ENCODE measurements at places on chromosomes 4 and X. TPM values are rescaled to one million over a fixed set of nuclear protein-coding genes. Genes with fewer than 3 reads are reported as not detected.

DNA sequence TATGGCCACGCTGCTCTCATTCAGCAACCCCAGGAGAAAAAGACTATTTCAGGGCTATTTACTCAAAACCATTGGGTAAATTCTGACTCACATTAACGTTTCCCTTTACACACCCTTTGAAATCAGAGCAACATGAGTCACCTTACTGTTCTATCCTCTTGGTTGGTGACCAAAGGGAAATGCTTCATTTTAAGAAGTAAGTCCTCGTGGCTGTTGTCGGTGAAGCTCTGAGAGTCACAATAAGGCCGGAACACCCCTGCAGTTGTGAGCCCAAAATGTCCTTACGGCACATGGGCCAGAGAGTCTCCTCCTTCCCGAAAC, 56.3 kb upstream of the SPRY1 start:
- no peak for DNase-seq

Gene CSAG1
- total RNA-seq, result 1.5 TPM

- no peak for DNase-seq
Measured at GRCh38 chr4:140995058-140995457, 138.2 kb downstream of the RNF150 start.

Gene FAM13A
- total RNA-seq, result 14.6 TPM

DNA sequence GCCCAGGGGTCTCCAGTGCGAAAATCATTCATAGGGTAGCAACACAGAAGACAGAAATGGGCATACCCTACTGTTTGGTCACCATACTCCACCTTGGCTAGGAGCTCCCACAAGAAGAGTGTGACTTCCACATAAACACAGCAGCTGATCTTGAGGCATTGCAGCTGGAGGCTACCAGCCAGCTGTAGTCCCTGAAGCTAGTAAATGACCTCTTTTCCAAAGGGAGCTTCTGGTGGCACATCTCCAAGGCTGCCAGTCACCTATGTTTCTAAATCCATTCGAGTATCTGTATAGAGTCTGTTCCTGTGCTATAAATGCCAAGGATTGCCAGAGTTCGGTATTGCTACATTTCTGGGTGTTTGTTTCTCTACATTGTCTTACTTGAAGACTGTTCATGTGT, 21.3 kb upstream of the PNPLA4 start:
- DNase-seq, result no peak

- no peak for DNase-seq
Measured at GRCh38 chrX:95427389-95427788, 1257.3 kb upstream of the DIAPH2 start.

GRCh38 chr4:53645108-53645507, 53.8 kb upstream of the LNX1 start:
- no peak for DNase-seq

DNA sequence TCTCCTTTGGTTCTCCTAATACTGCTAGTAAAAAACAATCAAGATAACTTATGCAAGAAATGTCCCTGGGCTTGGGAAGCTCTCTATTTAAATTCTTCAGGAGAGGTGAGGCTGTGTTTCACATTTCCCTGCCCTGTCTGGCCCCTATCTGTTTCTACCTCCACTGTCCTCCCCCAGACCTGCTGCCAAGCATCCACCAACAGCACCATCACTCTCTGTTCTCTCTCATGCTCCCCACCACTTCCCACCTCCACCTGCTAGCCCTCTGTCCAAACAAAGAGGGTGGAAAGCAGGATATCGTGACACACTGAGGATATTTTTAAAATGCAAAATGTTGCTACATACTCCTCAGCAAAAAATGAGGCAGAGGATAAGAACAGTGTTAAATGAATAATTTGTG, 88.4 kb upstream of the NAP1L5 start:
- no peak for DNase-seq

Gene MCUB
- total RNA-seq, result 13.1 TPM

DNA sequence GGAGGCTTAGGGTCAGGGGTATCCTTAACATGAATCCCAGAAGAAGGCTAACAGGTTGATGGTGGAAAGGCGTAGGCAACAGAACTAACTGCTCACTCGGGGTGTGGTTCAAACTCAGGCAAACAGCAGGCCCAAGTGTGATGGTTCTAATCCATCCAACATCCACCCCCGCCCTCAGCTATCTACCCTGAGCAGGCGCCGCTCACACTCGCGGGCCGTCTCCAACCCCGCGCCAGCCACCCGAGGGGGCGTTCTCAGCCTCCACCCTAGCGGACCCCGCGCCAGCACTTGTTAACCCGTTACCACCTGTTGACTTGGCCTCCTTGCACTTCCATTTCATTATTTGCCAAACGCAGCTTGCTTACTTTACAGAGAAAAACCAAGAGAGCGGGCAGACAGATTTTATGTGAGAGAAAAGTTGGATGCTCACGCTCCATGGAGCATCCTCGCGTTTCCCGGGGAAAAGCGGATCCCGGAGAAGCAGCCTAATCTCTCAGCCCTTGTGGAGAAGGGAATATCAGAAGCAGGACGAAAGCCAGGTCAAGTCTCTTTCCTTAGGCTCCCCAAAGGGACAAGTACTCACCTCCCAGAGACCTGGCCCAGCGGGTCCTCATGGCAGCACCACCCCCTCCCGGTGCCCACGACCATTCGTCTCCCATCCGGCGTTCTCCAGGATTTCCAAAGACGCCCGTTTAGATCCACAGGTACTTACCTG, 773 bp downstream of the SNCA start:
- DNase-seq, result peak; percentile 56

GRCh38 chrX:56503941-56504673, 59.3 kb upstream of the UBQLN2 start:
- no peak for DNase-seq

Gene P2RY4
- not detected for total RNA-seq

DNA sequence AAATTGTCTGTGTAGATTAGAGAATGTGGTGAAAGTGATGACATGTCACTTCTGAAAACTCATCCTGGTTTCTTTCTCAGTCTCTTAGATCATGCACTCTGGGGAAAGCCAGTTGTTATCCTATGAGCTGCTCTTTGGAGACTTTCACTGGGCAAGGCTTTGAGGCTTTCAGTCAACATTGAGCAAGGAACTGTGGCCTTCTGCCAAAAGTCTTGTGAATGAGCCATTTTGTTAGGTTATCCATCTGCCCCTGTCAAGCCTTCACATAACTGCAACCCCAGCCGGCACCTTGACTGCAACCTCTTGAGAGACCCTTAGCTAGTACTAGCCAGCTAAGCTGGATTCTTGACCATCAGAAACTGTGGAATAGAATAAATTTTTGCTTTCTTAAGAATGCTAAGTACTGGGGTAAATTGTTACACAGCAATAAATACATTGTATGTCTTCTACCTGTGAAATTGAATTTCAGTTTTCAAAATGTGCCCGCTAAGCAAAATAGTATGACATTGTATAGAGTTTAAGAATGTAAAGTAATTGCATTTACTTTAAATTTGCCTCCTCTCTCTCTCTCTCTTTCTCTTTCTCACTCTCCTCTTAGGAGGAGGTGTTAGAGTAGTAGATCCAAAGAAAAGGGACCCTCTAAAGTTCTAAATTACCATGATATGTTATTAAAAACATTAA, 1273.0 kb downstream of the RAPGEF2 start:
- no peak for DNase-seq

DNA sequence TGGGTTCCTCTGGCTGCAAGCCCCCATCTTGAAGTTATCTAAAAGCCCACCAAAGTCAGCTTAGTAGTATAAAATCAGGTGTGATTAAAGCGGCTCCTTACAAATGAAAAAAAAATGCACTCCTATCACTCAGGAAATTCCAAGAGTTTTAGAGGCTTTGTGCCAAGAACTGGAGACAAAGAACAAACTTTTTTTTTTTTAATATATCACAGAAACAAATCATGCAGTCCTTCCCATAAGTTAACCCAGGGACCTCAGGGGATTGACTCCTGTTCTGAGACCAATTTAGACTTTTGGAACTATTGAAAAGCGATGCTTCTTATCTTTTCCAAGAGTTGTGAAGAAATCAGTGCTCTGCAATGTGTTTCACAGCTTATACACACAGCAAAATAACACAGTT, 53.6 kb downstream of the HHIP start:
- DNase-seq, result no peak

Gene CXorf49
- not detected for total RNA-seq

Gene CPE
- 10.9 TPM for total RNA-seq

DNA sequence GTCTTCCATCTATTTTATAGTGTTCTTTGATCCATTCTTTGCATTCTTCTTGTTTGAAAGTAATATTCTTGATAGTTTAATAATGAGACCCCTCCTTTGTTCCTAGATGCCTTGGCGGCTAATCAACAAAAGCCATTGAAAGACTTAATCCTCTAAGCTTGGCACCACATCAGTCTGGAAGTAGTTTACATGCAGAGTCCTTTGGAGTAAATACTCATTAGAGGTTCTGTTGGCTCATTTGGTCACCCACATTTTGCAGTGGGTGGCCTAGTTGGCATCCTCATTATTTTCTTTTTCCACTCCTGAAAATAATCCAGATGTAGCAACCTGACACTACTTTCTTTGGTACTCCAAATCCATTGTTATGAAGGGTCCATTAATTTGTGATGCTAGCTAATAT, 64.5 kb downstream of the DKK2 start:
- no peak for DNase-seq

DNA sequence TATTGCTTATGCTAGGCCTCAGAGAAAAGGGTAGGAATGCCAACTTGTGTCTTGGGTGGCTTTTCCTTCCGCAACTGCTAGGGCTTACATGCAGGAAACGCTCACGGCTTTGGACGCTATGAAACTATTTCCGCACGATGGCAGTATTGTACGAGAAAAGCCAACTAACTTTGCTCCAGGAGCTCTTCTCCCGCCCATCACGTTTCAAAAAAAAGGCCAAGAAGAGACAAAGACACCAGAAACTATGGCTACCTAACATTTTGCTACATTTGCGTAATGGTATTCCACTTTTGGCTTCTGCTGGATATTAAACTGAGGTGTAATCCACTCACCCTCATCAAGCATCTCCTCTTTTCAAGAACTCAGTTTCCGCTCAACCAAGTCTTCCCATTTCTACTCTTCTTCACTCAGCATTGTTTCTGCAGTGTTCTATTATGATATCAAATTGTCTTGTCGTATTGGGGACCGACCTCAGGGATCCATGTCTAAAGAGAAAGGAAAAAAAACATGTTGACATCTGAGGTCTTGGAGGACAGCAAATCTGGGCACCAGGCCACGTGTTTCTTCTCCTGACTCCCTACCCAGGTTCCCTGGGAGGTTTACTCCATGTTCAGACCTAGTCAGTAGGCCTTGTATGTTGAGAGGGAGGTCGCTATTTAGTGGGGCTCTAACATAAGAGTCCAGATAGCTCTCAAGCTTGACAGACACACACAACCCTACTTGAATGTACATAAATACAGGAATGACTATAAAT, 239.4 kb upstream of the STK26 start:
- DNase-seq, result no peak

DNA sequence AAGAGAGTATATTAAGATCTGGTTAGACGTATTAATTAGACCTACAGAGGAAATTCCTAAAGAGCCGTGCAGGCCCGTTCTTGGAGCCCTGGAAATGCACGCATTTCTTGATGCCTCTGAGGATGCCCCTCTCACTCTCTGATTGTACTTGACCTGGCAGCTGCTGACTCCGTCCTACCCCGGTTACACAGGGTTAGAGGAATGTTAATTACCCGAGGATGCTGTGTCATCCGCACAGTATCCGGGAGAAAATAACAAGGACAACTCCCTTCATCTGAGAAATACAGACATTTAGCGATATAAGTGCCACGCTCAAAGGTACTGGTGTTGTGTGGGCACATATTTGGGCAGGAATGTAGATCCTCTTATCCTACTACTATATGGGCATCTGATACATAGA, 404.6 kb upstream of the FAT1 start:
- no peak for DNase-seq

GRCh38 chr4:174122705-174123104, 160.8 kb downstream of the FBXO8 start:
- DNase-seq, result no peak

DNA sequence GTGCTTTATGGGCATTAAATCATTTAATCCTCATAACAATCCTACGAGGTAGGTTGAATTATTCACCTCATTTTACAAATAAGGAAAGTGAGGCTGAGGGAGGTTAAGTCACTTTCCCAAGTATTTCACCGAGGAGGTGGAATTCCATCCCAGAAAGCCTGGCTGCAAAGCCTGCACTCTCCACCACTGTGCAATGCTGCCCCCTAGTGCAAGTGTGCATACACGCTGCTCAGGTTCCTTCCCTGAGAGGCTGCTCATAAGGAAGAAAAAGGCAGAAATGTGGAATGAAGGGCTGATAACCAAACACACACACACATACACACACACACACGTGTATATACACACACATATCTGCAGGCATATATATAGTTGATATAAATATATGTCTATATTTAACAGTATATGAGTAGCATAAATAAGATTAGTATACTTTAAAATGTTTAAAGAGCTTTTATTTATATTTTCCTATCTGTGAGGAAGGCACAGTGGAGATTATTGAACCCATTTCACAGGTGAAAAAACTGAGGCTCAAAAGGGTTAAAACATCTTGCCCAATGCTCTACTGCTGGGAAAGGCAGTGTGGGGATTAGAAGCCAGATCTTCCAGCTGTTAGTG, 714.5 kb upstream of the TENM3 start:
- DNase-seq, result peak; percentile 90

- DNase-seq, result peak; percentile 84
Measured at GRCh38 chr4:173505924-173506518, 24.0 kb downstream of the HAND2 start.

Gene BDH2
- total RNA-seq, result 40.7 TPM

DNA sequence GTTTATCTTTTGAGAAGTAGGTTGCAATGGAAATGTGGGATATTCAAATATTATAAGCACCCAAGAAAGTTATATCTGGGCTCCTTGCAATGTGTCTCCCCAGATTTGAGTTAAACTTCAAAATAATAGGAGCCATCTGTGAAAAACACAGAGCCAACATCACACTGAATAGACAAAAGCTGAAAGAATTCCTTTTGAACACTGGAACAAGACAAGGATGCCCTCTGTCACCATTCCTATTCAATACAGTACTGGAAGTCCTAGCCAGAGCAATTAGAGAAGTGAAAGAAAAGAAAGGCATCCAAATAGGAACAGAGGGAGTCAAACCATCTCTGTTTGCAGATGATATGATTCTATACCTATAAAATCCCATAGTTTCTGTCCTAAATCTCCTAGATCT, 114.3 kb upstream of the IL1RAPL1 start:
- DNase-seq, result no peak

Gene AFM
- not detected for total RNA-seq

- DNase-seq, result no peak
Measured at GRCh38 chrX:115606861-115607260, 45.9 kb downstream of the PLS3 start.

- DNase-seq, result no peak
Measured at GRCh38 chr4:89099034-89099433, 12.3 kb upstream of the TIGD2 start.

DNA sequence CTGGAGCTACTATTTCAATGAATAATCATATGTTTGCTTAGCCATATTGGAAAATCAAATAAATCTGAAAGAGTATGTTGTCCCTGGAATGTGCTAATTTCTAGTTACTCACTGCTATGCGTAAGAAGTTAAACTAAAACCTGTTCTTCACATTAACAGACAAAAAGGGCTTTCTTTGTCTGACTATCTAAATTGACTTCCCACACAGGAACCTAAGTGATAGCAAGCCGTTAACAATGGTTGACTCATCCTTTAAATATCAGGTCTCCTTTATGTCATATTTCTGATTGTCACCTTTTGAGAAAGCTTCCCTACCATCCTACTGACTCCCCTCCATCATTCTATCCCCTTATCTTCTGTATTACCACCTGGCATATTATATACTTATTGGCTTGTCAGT, 81.4 kb downstream of the AMELX start:
- no peak for DNase-seq

- no peak for DNase-seq
Measured at GRCh38 chr4:159015841-159016240, 87.0 kb upstream of the RAPGEF2 start.
